CD8-positive, alpha-beta memory T cell (primary cell): ENCODE measurements at places on chromosomes 7 and 10. TPM values are rescaled to one million over a fixed set of nuclear protein-coding genes. Genes with fewer than 3 reads are reported as not detected.

GRCh38 chr7:83514977-83515376, 134.0 kb downstream of the SEMA3E start:
- DNase-seq = no peak
- no peak overlapping the region for H3K4me3 ChIP-seq
- no peaks in the 10 kb centered on the region for H3K4me1 ChIP-seq
- no peaks in the 10 kb centered on the region for H3K36me3 ChIP-seq

DNA sequence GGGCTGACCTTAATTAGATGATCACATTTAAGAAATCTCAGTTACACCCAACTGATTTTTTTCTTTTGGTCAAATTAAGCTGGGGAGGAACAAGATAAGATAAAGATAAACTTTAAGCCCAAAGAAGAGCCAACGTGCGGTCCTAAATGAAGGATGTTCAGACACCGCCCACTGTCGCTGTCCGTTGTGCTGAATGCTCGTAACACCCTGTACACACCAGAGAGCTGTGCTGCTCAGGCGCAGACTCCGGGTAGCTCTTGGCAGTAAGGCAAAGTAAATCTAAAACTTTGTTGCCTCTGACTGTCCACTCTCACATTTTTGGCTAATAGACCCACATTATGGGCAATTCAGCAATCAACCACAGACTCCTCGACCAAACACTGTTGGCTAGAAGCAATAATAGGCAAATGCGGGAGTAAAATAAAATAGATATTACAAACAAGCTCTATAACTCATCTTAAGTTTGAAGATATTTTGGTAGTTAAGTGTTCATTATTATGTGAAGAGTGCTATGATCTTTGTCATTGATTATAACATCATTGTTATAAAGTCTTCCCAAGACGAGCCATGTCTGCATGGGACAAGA, 57.1 kb downstream of the PLPP4 start:
- H3K36me3 ChIP-seq = no peaks in the 10 kb centered on the region
- H3K27ac ChIP-seq = no peak overlapping the region
- DNase-seq = no peak
- no peak overlapping the region for H3K4me3 ChIP-seq

DNA sequence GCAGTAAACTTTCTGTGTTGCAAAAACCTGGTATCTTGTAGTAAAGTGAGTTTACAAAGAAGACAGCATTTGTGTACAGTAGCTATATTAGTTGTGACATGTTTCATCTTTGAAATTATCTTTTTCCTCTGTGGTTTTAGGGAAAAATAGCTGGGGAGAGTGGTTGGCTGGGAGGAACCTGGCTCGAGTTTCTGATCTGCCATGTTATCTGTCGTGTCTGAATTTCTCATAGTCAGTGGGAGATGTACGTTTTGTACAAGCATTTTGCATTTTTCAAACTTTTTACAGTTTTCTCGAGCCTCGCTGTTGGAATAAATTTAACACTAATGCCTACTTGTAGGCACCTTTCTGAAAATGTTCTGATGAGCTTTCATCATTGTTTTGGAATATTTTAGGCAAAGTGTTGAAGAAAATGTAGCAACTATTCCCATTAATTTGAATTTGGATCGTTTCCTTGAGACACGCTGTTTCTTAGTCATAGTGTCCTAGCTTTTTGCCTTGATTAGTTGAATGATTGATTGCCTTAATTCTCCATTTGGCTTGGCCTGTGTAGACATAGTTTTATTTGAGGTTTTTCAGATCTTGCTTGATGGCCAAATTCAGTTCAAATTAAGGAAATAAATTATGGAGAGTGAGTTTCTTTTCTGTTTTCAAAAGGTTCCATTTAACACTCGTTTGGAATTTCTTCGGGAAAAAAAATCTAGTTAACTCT, 65.1 kb downstream of the CAMK1D start:
- H3K27me3 ChIP-seq = no peaks in the 10 kb centered on the region
- no peaks in the 10 kb centered on the region for H3K36me3 ChIP-seq
- no peak overlapping the region for H3K4me3 ChIP-seq
- no peak for DNase-seq

DNA sequence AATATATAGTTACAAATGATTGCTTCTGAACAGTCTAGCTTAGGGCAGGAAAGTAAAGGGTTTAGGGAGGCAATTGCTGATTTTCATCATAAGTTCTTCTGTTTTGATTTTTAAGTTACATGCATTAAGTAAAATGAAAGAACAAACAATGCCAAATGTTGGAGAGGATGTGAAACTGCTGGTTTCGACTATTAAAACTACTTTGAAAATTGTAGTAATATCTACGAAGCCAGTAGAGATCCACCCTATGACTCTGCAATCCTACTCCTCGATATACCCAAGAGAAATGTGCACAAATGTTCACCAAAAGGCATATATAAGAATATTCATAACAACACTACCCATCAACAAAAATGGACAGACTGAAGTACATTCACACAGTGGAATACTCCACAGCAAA, 24.3 kb downstream of the PDZD8 start:
- no peaks in the 10 kb centered on the region for H3K36me3 ChIP-seq
- H3K4me3 ChIP-seq = no peak overlapping the region
- no peak overlapping the region for H3K27ac ChIP-seq
- H3K4me1 ChIP-seq = peaks cover 21% of the 10 kb centered on the region

The CYP26C1 gene
- not detected for total RNA-seq

DNA sequence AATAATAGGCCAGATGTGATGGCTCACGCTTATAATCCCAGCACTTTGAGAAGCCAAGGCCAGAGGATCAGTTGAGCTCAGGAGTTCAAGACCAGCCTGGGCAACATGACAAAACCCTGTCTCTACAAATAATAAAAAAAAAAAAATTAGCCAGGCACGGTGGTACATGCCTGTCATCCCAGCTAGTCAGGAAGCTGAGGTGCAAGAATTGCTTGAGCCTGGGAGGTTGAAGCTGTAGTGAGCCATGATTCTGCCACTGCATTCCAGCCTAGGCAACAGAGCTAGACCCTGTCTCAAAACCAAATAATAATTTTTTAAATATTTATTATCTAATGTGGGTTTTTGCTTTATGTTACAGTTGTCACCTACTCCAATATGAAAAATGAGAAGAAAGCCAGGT, 178.9 kb downstream of the ADK start:
- DNase-seq = no peak
- no peak overlapping the region for H3K4me3 ChIP-seq
- H3K36me3 ChIP-seq = no peaks in the 10 kb centered on the region
- H3K4me1 ChIP-seq = no peaks in the 10 kb centered on the region

DNA sequence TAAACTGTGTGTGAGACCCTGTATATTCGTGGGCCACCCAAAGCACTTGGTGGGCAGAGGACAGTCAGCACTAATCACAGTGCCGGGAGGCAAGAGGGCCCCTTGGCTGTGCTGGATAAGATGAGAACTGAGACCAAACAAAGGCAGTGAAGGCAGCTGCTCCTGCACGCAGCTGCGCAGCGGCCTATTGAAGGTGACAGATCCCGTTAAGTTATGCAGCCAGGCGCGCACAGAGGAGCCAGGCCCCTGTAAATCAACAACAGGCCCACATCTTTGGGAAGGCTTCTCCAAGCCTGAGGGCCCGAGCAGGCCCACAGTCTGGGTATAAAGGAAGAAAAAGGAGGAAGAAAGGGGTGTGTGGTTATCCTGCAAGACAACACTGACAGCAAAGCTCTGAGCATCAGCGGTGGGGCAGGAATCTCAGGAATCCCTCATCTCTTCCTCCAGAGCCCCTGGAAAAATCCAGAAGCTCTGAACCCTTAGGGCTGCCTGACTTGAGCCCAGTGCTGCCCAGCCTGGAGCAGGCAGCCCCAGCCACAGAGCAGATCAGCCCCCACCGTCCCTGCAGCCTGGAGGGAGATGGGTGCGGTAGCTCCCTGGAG, 154.2 kb downstream of the ARHGAP12 start:
- DNase-seq = no peak
- H3K27ac ChIP-seq = no peak overlapping the region
- no peak overlapping the region for H3K4me3 ChIP-seq
- no peaks in the 10 kb centered on the region for H3K27me3 ChIP-seq
